ENCODE measurements at places on chromosomes 3 and 15.

DNA sequence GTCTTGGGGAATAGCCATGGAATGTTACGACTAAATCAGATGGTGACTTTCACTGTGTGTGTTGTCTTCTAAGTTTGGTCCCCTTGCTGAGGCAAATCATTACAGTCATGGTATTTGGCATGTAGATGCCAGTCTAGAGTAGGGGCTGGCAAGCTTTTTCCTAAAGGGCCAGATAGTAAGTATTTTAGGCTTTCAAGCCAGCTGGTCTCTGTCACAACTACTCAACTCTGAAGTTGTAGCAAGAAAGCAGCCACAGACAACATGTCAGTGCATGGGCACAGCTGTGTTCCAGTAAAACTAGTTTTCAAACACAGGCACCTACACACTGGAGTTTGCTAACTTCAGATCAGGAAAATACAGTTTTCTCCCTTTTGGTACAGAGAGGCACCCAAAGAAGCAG lies 39.3 kb downstream of the CCR3 start:
- no peak for DNase-seq

- DNase-seq: no peak
Observed at GRCh38 chr15:84967380-84967779, 14.3 kb upstream of the PDE8A start.

GRCh38 chr3:196640297-196641018 lies 964 bp downstream of the NRROS start:
- DNase-seq: no peak

GRCh38 chr3:11230125-11230524 lies 42.1 kb upstream of the ATG7 start:
- no peak for DNase-seq

GRCh38 chr3:172021164-172021563 lies 18.2 kb upstream of the FNDC3B start:
- DNase-seq: no peak

DNA sequence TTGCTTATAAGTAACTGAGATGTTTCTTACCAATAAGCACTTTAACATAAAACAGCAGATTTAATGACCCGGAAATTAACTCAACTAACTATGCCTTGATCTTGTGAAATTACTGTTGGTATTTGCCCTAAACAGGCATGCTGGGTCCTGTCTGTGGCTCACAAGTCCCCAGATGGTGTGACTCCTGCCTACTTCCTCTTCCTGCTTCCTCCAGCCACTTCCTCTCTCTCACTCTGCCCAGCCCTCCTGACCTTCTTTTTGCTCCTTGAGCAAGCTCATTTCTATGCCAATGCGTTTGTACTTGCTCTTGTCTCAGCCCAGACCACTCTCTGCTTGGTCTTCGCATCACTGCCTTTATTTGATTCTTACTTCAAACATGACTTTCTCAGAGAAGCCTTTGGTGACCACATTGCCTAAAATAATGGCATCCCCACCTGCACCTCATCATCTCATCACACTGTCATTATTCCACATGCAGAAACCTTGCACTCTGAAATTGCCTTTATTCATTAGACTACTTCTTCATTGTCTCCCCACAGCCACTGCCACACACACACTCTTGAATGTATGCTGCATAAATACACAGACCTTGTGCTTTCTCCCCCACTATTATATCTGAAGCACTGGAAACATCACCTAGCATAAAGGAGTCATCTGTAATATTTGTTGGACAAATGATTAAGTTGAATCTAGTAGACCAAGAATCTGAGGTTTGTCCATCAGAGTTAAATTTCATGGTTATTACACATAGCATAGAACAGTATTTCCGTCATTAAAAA lies 256.3 kb upstream of the SEMA6D start:
- DNase-seq: no peak

- DNase-seq: no peak
Observed at GRCh38 chr15:36323615-36324014, 255.8 kb upstream of the CDIN1 start.

DNA sequence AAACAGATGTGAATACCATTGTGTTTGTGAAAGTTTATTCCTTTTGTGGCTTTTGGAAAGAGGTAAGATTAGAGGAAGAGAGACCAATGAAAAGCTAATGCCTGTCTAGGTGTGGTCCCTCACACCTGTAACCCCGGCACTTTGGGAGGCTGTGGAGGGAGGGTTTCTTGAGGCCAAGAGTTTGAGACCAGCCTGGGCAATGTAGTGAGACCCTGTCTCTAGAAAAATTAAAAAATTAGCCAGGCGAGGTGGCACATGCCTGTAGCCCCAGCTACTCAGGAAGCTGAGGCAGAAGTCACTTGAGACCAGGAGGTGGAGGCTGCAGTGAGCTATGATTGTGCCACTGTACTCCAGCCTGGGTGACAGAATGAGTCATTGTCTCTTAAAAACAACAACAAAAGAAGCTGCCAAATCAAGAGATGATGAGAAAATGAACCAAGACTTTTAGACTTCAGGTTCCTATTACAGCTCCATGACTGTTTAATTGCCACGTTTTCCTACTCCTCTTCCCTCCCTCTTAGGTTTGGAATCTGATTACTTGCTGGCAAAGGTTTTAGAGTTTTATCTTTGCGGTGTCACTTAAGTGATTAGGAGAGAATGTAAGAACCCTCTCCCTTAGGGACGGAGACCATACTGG lies 68.7 kb downstream of the CGNL1 start:
- no peak for DNase-seq

Measured in stimulated activated CD8-positive, alpha-beta memory T cell treated with anti-CD3 and anti-CD28 coated beads, Interleukin-15, amount 100 ng/mL, for 4 hours (primary cell).